ENCODE measurements at places on chromosomes 11 and 22.

DNA sequence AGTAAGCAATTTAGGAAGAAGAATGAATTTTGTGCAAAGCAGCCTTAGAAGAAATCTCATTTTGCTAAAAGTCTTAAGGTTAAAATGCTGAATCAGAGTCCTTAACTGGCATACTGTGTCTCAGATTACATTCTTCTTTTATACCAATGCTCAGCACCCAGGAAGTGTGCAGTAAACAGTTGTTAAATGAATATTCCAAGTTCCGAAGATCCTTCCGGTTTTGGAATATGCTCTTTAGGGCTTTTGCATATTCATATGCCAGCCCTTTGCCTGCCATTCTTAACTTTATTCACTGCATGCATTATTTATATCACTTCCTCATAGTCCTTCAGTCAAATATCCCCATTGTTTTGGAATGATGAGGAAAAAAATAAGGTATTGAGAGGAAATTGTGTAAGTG, 242.0 kb downstream of the DDX10 start:
- DNase-seq = no peak

DNA sequence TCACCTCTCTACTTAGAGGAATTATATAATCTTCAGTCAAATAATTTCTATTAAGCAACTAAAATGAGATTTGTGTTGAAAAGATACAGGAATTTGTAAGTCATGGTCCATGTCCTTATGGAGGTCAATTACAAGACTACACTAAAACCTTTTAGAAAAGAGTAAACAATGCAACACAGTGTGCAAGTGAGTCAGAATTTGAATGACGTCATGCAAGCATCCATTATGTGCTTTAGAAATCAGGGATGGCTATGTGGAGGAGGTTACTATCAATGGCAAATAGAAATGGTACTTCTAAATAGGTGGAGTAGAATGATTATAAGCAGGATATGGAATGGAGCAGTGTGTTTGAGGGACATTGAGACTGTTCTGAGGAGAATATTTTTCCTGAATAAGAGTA, 16.6 kb downstream of the OR10D3 start:
- DNase-seq = no peak

- no peak for DNase-seq
These were observed 327.3 kb upstream of the PITPNB start for GRCh38 chr22:28246397-28246796.

- DNase-seq = peak; percentile 66
These were observed 2.2 kb downstream of the BCR start for GRCh38 chr22:23182309-23183060.

GRCh38 chr22:26753125-26753862, 95.9 kb downstream of the MIAT start:
- no peak for DNase-seq

DNA sequence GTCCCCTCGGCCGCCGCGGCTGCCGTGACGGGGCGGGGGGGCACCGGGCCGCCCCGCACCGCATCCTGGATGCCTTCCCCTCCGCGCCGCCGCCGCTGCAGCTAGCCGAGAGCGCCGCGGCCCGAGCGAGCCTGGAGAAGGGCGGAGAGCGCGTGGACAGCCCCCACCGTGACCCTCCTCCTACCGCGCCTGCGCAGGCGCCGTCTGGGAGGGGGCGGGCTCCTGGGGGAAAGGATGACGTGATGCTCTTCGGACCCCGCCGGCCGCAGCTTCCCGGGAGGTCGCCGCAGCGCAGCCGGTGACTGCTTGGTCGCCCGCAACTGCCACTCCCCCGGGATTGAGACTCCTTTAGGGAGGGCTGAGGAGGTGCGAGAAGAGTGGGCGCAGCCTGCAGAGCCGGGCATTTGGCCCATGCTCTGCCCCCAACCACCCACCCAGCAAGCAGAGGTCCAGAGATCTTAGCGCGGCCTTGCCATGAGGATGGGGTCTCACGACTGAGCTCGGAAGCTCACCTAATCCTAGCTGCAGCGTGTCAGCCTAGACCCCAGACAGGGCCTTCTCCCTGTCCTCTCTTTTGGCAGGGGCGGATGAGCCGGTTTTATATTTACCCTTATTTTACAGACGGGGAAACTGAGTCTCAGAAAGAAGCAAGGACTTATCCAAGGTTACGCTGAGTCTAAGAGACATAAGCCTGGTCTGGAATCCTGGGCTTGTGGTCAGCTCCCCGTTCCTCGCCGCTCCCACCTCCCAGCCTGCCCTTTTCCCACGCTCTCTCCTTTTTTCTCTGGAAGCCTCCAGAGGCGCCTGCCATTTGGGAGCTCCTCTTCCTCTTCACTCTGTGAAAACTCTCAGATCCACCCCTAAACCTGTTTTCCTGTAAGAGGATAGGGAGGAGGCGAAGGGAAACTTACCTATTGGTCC, at the start of gene DENND5A:
Gene DENND5A (minus strand): TSS at position 140 of the 921 bp plus-strand sequence. CDS start 281 bp downstream, outside the sequence.
- peak; percentile 21 for DNase-seq

GRCh38 chr11:122721201-122721963, 65.9 kb downstream of the UBASH3B start:
- DNase-seq = no peak

DNA sequence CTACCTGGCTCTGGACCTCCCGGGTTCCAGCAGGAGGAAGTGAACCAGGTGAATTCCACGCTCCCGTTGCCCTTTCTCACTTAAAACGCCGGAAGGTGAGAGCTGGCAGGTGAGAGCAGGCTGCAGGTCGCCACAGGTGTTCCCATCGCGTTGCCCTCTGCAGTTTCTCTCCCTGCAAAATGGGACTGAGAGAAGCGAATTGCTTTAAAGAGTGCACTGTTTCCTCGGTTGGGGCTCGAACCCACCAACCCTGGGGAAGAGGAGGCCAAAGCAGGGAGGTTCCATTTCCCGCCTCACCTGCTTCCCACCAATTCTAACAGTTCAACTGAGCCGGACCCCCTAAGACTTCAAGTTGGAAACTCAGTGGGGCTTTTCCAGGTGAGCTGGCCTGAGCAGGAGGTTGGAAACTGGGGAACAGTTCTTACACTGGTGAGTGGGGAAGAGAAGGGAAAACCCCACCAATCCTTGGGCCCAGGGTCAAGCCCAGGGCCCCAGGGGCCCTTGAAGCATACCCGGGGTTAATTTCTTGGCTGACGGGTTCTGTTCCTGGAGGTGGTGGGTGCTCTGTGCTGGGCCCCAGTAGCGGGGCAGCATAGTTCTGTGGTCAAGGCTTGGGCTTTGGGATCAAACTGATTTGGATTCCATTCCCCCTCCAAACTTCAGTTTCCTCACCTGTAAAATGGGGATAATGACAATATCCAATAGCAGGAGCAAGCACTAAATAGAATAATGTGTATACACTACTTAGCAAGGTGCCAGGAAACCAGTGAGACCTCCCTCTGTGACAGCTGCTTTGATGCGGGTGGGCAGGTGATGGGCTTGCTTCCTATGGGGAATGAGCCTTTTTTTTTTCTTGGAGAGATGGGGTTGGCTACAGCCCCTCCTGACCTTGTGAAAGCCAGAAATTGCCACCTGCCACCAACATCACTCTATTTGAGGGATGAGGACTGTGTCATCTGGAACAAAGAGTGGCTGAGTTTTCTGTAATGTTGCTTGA, 788 bp downstream of the CD82 start:
- no peak for DNase-seq

- DNase-seq = no peak
These were observed 9.2 kb upstream of the CNTF start for GRCh38 chr11:58613228-58613627.

DNA sequence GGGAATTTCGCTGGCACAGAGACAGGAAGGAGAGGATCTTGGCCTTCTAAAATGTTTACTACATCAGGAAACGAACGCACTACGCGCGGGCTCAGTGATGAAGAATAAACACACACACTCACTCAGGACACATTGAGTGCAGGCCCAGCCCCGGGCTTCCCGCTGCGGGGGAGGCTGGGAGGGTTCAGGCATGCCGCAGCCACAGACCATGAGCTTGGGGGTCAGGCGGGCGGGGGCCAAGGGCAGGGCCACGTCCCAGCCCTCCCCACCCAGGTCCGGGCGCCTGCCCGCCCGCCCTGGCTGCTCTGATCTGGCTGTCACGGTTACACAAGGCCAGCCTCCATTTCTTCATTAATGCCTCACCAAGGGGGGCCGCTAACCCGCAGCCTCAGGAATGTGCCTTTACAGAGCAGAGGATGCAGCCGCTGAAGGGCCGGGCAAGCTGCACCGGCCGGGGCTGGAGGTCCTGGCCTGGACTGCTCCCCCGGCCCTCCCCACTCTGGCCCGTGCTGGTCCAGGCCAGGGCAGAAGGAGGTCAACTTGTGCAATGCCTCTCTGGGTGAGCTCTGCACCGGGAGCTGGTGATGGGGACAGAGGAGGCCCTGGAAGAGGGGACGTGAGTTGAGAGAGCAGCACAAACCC, 41.7 kb downstream of the IGF2 start:
- no peak for DNase-seq

DNA sequence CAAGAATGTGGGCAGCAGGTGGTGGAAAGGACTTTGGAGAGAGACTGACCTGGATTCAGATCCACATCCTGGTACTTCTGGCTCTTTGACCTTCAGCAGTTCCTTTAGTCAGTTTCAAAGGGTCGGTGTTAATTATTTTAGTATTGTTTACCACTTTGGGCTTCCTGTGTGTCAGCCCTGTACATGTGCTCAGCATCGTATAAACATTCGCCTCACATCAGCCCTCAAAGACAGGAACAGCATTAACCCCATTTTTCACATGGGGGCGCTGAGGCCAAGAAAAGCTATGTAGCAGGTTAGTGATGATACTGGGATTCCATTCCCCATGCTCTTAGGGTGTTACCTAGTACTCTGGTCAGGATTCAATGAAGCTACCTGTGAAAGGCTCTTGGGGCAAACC, 72.1 kb upstream of the YWHAH start:
- no peak for DNase-seq

GRCh38 chr11:13152264-13152663, 125.3 kb upstream of the BMAL1 start:
- DNase-seq = no peak

DNA sequence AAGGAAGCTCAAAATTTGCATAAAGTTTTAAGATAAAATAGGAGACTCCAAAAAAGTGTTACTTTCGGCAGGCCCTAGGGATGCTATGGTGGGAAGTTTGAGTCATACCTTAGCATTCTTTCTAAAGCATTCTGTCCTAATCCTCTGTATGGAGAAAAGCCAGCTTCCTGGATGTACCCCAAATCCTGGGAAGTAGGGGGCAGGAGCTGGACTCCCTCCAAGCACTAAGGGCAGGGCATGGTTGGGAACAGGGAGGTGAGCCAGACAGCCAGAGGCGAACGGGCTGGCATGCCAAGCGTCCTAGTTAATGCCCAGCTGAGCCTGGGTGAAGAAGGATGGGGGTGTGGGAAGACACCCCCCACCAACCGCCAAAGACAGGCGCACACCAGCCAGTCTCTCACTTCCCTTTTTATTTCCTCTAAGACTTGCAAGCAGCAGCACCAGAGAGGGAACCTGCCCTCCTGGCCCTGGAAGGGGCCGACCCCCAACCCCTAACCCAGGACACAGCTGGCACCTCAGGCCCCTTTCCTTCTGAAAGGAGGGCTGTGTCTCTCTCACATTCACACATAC, 23.9 kb downstream of the RTN4RL2 start:
- DNase-seq = peak; percentile 45

Data from stimulated activated naive B cell treated with anti-CD40 and anti-IgM and Interleukin-4, amounts not matched to agents 10 μg/mL and 1 μg/mL and 100 μg/mL, for 72 hours (primary cell).